Activated naive CD4-positive, alpha-beta T cell (primary cell): ENCODE measurements at places on chromosomes 13 and 19.
A peak's percentile ranks its signal among the peaks of the same experiment; 100 is the strongest.

DNA sequence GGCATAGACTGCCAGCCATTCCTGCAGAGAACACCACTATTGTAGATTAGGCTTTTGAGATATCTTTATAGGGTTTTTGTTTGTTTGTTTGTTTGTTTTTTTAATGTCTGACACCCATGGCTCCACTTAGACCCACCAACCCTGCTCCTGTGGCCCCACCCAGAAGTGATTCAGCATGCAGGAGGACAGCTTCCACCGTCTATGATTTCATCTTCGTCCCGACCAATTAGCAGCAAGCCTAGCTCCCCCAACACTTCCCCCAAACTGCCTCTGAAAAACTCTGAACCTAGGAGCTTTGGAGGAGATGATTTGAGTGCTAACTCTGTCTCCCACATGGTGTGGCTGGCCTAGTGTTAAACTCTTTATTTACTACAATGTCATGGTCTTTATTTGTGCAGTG is 108.3 kb upstream of the RXFP2 start:
- DNase-seq = no peak

DNA sequence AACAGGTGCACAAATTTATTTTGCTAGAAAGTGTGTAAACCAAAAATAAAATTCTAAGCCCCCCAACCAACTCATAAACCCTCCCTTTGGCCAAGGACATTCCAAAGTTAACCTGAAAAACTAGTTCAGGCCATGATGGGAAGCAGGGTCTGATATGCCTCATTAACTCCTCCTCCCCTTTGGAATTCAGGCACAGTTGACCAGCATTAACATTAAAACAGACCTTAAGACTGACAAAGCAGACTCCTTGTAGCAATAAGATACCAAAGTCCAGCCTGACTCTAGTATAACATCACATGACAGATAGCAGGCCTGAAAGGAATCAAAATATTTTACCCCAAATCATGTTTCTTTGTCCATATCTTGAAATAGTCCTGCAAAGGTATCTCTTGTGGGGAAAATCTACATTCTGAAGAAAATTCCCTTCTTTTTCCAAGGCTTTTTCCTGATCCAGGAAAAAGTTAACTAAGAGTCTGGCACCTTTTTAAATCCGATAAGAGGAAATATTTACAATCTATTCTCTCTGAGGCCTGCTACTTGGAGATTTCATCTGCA is 19.7 kb downstream of the NEK5 start:
- no peak for DNase-seq

- no peak for DNase-seq
Observed at GRCh38 chr13:32116210-32116609, 84.6 kb downstream of the FRY start.

DNA sequence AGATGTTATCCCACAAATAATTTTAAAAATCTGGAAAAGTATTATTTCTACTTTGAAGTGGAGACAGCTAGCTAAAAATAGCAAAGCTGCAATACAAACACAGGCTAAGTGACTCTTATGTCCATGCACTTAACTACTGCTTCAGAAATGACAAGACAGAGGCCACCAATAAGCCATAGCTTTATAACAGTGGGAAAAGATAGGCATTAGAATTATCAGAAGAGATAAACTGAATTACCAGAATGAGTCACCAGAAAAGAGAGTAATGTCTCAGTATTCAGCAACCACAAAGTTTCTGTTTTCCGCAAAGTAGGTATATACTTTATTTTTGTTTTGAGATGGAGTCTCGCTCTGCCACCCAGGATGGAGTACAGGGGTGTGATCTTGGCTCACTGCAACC is 17.1 kb downstream of the CLN5 start:
- no peak for DNase-seq

- DNase-seq = no peak
Observed at GRCh38 chr13:88086577-88086976, 415.4 kb downstream of the SLITRK5 start.

DNA sequence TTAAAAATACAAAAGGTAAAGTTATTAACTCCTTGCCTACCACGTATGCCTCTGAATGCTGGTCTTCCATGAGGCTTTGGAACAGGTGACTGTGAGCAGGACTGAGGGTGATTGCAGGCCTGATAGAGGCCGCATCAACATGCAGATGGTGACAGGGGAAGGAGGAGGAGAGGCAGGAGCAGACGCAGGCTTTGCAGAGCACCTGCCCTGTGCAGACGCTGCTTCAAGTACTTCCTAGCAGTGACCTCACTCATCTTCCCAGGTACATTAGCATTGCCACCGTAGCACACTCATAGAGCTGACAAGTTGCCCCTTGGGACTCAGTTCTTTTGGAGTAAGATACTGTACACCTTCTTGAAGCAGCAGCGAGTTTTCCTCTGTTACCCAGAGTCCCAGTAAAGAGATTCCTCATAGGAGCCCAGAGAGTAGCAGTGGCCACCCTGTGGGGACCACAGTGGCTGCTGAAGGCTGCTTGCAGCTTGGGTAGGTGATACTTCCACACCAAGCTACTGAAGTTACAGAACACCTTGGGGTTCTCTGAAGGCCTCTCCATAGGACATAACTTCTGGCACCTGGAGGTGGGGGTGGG is 56.0 kb downstream of the ZNF536 start:
- no peak for DNase-seq

DNA sequence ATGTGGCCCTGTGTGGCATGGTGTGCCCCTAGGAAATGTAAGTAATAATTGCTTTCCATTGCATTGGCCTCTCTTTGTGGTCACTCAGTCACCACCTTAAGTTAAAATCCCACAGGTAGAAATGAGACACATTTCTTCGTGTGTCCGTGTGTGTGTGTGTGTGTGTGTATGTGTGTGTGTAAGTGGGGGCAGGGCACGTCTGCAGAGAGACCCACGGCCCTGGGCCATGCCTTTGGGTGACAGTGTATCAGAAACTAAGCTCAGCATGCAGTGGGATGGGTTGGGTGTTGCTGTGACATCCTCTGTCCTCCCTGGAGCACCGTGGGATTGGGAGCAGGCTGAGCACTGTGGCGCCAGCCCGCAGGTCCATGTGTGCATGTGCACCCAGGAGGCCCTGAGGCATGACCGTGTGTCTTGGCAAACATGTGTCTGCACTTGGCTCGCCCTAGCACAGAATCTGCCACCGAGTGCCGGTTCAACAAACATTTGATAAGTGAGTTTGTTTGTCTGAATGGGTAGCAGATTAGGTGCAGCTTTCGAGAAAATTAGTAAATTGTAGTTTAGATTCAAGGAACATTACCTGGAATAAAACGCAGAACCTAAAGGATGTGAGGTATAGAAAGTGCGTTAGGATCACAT is 91.8 kb downstream of the WTIP start:
- DNase-seq = no peak

DNA sequence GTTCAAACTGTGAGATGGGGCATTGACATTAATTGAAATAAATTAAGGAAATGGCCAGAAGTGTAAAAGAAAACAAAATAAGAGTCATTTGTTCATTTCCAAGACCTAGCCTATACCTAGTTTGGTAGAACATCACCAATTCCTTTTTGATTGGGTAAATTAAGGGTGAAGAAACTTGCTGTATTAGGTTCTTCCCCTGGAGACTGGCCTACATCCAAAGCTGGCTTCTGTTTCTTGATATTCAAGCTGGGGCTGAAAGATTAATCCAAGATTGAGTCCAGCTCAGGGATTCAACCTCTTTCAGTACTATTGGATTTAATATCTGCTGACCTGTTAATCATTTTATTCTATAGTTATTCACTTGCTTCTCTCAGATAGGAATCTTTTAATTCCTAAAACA is 183.2 kb downstream of the GPC6 start:
- DNase-seq = no peak

DNA sequence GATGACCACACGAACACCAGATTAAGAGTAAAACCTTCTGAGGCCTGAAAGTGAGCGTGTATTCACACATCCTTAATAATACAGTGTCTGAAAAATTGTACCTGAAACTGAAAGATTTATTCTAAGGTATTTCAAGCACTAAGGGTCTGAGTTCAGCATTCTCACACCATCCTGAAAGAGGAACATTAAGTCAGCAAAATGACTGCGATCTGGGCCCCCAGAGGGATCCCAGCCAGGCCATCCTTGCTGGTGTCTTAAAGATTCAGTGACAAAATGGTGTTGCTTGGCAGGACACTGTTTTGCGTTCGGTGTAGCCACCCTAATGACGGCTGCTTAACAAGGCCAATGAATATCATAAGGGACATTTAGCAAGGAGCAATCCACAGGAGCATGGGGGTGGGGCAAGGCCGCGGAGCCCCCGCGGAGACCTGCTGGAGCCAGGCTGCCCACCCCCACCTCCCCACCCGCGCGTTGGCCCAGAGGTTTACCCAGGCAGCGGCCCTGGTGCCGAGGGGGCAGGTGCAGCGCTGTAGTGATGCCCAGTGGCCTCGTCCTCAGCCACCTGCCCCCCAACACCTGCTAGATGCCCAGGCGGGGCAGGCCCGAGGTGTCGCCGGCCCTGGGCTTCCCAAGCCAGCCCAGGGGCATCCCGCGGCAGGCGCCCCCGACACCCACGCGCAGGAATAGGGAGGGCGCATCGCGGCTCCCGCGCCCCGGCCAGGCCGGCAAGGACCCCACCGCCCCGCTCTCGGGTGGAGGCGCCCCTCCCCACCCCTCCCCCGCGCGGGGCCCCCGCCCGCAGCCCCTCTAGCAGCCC is 742 bp downstream of the NALCN start:
- DNase-seq = no peak

- DNase-seq = no peak
Observed at GRCh38 chr13:28574617-28575142, 79.8 kb upstream of the FLT1 start.

DNA sequence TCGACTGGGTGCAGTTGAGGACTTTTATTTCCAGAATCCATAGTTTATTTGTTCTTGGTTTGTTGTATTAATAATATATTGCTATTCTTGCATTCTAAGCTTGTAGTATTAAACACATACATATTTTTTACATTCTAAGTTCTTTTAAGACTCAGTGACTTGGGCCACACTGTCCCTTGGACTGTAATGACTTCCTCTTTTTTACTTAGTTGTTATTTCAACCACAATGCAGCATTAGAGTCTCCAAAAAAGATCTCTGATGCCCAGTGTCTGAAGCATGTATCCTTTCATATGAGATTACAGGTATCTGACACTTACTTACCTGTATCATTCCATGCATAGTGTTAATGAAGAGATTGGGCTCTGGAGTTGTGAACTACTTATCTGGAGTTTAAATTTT is 864.9 kb upstream of the PCDH20 start:
- no peak for DNase-seq

DNA sequence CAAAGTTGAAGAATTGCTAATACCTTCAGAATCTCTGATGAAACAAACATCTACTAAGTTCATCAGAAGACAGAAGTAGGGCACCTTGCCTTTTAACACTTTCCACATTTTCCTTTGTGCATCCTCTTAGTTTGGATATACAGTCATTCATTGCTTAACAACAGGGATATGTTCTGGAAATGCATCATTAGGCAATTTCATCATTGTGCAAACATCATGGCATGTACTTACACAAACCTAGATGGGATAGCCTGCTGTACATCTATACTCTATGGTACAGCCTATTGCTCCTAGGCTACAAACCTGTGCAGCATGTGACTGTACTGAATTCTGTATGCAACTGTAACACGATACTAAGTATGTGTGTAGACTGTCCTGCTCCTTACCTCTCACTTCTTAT is 169.8 kb downstream of the SUCLA2 start:
- DNase-seq = no peak

DNA sequence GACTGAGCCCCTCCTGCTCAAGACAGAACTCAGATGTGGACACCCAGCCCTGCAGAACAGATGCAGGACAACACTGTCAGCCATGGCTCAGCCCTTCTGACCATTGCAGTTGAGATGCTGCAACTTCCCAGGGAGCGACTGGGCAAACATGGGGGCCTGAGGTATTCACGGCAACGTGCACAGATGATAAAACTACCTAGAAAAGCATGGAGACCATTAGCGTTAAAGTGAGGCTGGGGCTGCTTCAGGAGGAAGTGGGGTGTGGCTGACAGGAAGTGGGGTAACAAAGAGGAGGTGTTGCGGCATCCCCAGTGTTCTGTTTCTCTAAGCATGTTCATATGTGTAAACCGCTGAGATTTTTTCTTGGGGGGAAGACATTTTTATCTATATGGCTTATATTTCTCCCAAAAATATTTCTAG is 1.3 kb upstream of the SIGLEC9 start:
- peak; percentile 23 for DNase-seq

- DNase-seq = no peak
Observed at GRCh38 chr13:52994865-52995264, 33.7 kb upstream of the OLFM4 start.

DNA sequence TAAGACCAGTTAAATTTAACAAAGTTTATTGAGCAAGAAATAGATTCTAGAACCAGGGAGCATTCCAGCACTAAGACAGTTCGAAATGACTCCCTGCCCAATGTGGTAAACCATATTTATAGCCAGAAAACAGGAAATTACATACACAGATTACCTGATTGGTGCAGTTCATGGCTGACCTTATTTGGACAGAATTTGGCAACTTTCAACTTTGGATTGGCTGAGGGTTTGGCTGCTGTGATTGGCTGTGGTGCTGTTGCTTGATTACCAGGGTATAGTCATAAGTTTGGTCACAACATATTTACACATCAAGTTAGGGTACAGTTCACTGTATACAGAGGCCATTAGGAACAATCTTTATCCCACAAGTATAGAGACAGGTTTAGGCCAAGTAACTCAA is 984.8 kb upstream of the MIR17HG start:
- DNase-seq = no peak

DNA sequence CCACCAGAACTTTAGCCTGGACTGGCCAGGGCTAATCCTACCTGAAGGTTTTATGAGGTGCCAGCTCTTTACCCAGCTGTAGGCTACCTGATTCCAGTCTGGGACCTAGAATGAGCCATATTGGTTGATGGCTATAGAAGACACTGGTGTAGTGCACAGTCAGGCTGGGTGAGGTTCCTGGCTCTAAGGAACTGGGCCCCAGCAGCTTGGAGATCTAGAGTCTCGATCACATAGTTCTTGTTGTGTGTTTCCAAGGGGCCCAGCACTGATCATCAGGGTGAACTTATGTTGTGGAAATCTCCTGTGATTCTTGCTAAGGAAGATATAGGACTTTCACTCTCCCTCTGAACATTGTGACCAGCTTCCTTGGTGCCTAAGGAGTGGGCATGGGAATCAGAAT is 236.3 kb downstream of the ZNF536 start:
- no peak for DNase-seq

DNA sequence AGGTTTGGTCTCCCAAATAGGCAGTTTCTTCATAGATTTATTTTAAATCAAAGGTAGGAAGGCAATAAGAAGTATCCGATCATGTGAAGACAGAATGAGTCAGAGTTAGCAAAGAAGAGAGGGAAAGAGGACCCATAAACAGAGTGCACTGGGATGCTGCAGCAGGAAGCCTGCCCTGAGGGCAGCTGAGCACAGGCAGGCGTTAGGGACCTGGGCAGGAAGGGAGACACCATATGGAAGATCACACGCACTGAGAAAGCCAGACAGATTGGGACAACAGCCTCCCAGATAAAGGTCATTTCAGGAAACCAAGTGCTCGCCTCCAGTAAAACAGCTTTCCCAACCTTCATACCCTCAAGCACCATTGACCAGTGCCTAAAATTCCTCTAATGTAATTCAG is 598.0 kb downstream of the EFNB2 start:
- no peak for DNase-seq

- no peak for DNase-seq
Observed at GRCh38 chr19:46387713-46388130, 25.6 kb downstream of the CCDC8 start.

- no peak for DNase-seq
Observed at GRCh38 chr13:65864039-65864438, 1366.1 kb downstream of the PCDH9 start.
